ENCODE measurements at places on chromosomes 7 and 10.

DNA sequence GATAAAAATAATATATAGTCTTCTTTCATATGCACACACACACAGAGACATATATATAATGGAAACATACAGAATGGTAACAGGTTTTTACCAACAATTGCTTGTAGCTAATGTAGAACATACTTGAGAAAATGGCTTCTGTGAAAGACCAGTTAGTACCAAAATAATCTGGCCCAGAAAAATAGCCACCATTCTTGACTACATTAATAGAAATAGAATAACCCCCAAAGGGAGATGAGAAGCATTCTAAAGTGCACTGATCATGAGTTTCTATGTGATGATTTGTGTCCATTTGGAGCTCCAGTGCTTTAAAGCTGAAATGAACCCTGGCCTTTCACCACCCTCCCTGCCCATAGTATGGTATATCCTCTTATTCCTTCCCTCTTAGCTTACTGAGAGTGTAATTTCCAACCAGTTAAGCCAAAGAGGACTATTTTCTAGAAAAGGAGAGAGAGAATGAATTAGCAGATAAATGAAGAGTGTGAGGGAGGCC is 22.9 kb upstream of the IFIT2 start:
- ATAC-seq = no peak

- peak; percentile 70 for ATAC-seq
Measured at GRCh38 chr7:105581066-105581811, at the start of gene EFCAB10. Gene EFCAB10 (minus strand): TSS chr7:105581493. CDS start chr7:105581463, 30 bp downstream.

DNA sequence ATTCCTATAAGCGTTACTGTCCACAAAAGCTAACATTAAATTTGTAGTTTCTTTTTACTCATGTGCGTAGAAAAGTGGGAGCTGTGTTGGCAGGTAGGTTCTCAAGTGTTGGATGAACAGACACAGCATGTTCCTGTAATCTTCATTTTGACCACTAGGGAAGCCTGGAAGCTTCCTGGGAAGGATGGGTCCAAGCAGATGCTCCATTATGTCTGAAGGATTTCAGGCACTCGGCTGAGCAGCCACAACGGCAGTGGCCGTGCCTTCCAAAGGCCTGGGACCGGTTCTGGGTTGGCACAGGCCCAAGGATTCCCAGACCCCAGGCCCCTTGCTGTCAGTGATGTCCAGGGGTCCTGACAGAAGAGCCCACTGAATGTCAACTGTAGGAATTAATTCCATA is 386.3 kb downstream of the TNS3 start:
- no peak for ATAC-seq

DNA sequence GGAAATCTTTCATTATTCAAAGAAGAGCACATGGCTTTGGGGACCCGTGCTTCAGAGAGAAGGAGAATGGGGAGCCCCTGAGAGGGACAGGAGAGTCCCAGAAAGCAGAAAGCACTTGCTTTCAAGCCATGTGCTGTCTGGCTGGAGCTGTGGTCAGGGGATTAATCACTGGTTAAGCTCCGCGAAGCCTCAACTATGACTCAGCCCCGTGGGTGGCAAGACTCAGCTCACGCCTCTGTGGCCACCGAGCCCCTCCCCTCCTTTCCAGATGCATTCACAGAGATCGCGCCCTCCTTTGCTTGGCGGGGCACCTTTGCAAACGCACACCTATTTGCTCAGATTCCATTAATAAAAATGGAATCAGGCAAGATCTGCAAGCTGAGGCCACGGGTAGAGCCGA is 202.9 kb upstream of the TCERG1L start:
- ATAC-seq = no peak

- ATAC-seq = peak; percentile 15
Measured at GRCh38 chr7:132779164-132779563, 202.9 kb upstream of the PLXNA4 start.

DNA sequence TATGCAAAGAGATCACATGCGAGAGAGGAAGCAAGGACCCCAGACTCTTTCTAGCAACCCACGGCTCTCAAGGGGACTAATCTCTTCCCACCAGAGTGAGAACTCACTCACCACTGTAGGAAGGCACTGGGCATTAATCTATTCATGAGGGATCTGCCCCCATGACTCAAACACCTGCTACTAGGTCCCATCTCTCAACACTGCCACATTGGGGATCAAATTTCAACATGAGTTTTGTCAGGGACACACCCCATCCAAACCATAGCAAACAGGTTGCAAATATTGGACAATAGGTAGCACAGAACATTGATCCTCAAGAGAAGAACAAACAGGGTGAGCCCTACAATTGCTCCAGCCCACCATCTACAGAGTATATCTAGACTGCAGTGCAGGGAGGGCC is 740.6 kb downstream of the LRMDA start:
- no peak for ATAC-seq

DNA sequence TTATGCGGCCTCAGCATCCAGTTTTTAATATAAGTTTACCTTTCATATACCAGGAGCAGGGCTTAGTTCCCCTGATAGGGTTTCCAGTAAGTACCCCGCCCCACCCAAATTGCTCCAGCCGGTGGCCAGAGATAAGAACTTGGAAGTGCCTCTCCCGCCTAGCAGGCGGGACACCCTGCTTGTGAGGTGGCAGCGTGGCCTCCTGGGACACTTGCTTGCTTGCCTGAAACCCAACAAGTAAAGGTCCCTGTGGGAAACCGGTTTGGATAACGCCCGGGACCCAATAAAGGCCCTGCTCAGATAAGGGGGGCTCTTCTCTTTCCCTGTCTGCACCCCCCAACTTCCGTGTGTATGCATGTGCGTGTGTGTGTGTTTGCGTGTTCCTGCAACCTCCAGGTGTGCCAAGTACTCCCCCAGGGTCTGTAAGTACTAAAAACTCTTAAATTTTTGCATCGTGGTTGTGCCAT is 154.3 kb downstream of the ARHGAP21 start:
- no peak for ATAC-seq

DNA sequence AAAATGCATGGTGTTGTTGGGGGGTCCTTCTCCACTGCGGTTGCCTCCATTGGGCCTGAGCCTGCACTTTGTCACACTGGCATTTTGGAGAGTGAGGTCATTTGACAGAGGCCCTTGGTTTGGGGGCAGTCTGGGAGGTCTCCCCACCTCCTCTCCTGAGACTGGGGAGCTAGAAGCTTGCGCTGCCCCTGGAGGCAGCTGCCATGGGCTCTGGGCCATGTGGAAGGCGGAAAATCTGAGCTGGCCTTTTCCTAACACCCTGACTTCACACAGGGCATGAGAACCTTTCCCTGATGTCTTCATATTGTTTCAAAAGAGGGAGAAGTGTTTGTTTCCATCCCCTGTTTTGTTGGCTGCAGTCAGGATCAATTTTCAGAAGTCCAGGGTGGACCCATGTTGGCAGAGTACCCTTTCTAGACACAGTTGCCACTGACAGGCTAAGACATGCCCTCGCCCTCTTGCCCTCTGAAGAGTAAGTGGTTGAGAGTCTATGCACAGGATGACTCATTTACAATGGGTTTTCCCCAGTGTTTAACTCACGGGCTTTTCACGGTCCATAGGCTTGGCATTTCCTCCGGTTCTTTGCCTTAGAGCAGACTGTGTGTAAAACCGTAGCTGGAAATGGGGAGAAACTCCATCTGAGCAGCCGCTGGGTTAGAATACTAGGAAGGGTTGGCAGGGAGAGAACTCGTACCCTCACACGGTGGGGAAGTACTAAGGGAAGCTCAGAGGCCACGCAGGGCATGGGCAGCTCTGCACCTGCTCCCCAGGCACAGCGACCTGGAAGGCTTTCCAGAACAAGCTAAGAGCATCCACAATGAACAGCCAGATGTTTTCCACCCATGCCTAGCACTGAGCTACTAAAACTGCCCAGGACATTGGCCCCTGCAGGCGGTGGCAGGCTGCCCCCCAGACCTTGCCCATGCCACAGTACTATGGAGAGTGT is 655.0 kb downstream of the SDK1 start:
- peak; percentile 72 for ATAC-seq

- ATAC-seq = no peak
Measured at GRCh38 chr7:41809940-41810576, 107.2 kb upstream of the INHBA start.

- no peak for ATAC-seq
Measured at GRCh38 chr10:11003679-11004078, 14.0 kb upstream of the CELF2 start.

GRCh38 chr10:114749014-114749413 is 72.6 kb upstream of the FHIP2A start:
- no peak for ATAC-seq

GRCh38 chr10:44258019-44258418 is 126.9 kb downstream of the CXCL12 start:
- no peak for ATAC-seq

- ATAC-seq = no peak
Measured at GRCh38 chr7:141612861-141613260, 61.7 kb downstream of the AGK start.

- ATAC-seq = no peak
Measured at GRCh38 chr10:62627983-62628382, 176.5 kb upstream of the ADO start.

Data from activated CD4-positive, CD25-positive, alpha-beta regulatory T cell treated with anti-CD3 and anti-CD28 coated beads, Interleukin-2, amount 50 U/mL, for 24 hours (primary cell).